ENCODE measurements at places on chromosomes 3 and 15. TPM values are rescaled to one million over a fixed set of nuclear protein-coding genes. Genes with fewer than 3 reads are reported as not detected.

Gene MNS1
- total RNA-seq: 0.35 TPM

Gene FXR1
- 113 TPM for total RNA-seq

Gene PCSK6
- total RNA-seq: 11.0 TPM

Gene EPHA6
- total RNA-seq: not detected

Gene PLCD1
- 28.1 TPM for total RNA-seq

Gene ZKSCAN7
- 12.2 TPM for total RNA-seq

Gene GPR156
- total RNA-seq: 2.4 TPM

Gene UQCRC1
- total RNA-seq: 549 TPM

Gene MCF2L2
- total RNA-seq: 0.25 TPM

Gene ZDHHC19
- total RNA-seq: not detected

Gene SH2D7
- total RNA-seq: not detected

Gene PIGZ
- total RNA-seq: 3.1 TPM

Gene MCTP2
- 14.8 TPM for total RNA-seq

Gene ASB14
- not detected for total RNA-seq

Gene CADPS
- total RNA-seq: not detected

Gene SERPINI2
- total RNA-seq: not detected

Gene BTBD1
- 86.8 TPM for total RNA-seq

Gene EIF3J
- 129 TPM for total RNA-seq

Gene LRIG1
- 12.7 TPM for total RNA-seq
